ENCODE measurements at places on chromosomes 2 and 18.

DNA sequence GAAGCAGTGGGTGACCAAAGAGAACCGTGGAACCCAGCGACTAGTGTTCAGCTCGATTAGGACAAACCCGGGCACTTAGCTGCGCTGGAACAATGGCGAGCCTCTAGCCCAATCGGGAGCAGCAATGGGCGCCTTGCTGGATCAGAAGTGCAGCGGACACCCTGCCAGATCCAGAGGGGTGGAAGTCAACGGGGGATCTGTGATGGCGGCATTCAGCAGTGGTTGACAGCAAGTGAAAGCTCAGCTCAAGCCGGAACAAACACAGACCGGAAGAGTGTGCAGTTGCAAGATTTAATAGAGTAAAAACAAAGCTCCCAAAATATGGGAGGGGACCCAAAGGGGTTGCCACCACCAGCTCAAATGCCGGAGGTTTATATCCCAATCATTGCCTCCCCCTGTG lies 478.7 kb upstream of the REG3G start:
- DNase-seq = no peak

DNA sequence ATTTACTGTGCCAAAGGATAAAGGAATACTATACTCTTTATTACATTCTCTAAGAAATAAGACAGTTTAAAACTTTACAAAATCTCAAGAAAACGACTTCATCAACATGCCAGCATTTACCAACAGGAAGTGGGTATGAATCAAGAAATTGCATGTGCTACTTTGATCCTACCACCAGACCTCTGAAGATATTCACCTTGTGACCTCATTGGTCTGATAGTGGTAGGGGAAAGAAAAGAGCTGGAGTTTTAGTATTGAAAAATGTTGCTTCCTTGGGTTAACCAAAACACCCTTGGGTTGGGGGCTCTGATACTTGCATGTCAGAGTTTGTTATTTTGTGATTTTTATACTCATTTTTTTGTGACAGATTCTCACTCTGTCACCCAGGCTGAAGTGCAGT lies 84.1 kb upstream of the LPIN2 start:
- no peak for DNase-seq

DNA sequence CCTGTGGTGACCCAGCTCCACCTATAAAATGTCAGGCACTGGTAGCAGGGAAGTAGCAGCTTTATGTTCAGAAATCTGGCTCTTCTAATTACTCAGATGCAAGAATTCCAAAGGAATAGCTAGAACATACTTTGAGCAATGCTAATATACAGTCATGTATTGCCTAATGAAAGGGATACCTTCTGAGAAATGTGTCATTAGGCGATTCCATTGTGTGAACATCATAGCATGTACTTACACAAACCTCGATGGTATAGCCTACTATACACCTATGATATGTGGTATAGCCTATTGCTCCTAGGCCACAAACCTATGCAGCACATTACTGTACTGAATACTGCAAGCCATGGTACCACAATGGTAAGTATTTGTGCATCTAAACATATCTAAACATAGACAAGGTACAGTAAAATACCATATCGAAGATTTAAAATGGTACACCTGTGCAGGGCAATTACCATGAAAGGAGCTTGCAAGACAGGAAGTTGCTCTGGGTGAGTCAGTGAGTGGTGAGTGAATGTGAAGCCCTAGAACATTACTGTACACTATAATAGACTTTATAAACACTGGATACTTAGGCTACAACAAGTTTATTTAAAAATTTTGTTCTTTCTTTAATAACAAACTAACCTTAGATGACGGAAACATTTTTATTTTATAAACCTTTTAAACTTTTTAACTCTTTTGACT lies 50.3 kb upstream of the ETAA1 start:
- DNase-seq = no peak

DNA sequence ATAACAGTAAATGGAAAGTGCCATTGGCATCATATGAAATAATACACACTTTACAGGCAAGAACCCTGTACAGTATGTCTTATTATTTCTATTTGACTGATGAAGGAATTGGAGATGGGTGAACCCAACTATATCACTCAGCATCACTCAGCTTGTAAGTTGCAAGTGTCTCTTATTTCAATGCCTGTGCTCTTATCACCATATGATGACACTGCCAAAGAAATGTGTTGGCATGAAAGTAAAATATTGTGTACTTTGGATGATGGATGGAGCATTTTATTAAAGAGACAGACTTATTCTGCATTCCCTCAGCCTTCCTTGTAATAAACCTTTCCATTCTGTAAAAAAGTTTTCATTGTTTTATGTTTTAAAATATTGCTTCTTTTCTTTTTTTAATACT lies 927.5 kb upstream of the VRK2 start:
- no peak for DNase-seq

DNA sequence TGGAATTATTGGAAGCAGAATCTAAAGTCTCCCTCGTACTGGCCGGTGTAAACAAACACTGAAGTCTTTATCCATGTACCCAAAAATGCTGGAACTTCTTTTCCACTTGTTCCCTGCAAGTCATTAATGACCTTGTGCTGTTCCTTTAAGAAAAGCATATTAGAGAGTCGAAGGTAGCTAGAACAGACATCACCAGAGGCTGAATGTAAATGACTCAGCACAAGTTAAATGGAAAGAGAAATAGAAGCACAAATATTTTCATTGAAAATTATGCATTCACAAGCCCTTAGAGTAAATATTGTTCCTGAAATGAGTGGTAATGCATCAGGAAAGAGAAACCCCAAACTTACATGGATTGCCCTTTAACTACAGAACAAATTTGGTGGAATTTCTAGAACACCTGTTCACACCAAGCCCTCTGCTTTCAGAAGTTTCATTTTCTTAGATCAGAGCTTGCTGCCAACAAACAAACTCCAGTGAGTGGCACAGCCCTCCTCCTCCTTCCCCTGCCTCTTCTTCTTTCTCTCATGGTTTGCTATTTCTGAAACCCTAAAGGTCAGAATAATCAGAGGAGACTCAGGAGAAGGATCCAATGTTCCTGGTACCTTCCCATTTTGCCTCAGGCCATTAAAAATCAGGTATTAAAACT lies 264.3 kb downstream of the TXNL1 start:
- peak; percentile 9 for DNase-seq

DNA sequence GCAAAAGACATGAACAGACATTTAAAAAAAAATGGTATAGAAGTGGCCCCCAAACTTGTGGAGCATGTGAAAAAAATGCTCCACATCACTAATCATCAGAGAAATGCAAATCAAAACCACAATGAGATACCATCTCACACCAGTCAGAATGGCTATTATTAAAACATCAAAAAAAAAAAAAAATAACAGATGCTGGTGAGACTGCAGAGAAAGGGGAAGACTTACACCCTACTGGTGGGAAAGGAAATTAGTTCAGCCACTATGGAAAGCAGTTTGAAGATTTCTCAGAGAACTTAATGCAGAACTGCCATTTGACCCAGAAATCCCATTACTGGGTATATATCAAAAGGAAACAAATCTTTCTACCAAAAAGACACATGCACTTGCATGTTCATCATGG lies 164.8 kb downstream of the RIT2 start:
- no peak for DNase-seq

DNA sequence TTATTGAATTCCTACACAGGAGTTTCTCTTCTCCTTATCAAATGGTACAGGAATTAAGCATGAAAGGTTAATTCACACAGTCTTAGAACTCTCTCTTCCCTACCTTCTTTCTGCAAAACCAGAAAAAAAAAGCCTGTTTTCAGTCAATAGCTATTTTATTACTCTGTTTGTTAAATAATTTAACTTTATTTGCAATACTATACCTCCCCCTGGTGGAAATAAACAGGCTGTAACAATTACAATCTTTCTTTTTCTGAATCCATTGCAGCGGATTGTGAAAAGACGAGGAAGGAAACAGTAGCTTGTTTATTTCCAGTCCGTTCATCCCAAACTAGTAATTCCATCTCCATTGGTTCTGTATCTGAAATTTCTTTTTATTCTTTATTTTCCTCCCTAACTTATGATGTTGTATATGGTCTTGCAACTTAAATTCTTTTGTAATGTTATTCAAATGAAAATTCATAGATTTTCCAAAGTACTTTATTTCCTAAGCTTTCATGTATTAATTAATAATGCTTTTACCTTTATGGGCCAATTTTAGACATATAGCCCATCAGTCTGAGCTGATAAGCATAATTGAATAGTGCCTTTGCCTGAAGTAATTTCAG lies 165.2 kb downstream of the SH3BP4 start:
- peak; percentile 64 for DNase-seq

DNA sequence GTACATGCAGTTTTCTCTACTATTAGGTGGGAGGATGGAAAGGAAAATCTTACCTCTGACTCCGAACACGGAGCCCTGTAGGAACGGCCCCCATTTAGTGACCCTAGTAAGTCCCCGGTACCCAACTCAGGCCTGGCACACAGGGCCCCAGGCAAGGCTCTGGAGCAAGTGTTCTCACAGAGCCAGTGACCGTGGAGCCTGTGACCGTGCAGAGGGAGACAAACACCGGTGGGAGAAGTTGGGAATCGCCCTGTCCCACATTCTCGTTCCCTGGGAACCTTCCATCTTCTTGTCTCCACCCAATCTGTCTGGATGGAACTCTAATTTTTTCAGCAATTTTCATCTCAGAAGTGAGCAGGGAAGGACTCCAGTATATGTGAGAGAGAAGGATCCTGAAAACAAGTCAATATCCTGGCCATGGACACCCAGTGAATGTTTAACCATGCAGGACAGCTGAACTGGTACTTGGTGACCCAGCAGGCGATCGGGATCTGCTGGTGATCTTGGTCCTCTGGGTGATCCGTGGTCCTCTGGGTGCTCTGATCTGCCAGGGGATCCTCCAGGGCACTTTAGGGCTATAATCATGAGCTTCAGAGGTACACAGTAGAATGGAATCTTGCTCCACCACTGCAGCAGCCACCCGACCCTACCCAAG lies 348.6 kb upstream of the ID2 start:
- no peak for DNase-seq

GRCh38 chr2:201262718-201263117 lies 2.4 kb downstream of the CASP8 start:
- no peak for DNase-seq

DNA sequence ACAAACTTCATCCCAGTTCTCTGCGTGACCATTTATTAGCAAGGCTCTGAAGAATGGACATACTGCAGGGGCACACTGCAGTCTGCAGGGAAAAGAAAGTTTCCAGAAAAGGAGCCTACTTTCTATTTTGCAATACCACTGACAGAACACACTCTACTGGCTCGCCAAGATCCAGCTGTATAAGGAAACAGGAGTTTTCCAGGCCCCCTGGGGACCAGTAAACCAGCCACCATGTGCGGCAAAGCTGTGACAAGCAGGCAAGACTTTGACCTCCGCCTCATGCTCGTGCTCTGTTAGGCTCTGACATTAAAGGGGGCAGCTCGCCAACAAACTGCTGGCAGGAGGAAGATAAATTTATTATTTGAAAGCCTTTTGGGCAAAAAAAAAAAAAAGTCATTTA lies 67.3 kb downstream of the CCBE1 start:
- no peak for DNase-seq

DNA sequence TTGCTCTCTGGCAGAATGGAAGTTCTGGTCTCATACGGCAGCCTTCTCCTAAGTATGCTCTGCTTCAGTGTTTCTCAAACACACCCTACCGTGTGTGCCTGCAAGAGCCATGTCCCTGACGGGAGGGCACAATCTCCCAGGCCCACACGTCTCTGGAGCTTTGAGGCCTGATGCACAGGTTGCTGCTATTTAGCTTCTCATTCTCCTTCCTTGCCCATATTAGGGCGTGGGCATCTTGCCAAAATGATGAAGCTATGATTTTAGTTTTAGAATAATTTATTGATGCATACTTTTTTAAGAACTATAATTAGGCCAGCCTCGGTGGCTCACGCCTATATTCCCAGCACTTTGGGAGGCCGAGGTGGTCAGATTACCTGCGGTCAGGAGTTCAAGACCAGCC lies 107.9 kb downstream of the RNF144A start:
- no peak for DNase-seq

DNA sequence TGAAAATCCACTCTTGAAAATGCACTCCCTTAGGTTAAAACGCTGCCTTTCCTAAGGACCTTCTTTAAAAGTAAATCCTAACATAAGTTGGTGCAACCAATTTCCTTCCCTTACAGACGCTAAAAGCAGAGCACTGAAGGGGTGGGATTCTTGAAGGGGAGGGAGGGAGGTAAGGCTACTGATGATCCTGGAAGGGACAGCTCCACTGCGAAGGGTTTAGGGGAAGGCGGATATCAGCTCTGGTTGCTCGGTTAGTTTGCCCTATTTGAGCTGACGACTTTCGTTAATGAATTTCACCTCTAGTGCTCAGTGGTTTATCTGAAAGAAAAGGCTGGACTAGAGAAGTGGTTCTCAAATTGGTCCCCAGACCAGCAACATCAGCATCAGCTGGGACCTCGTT lies 49.7 kb upstream of the SIGLEC15 start:
- no peak for DNase-seq

DNA sequence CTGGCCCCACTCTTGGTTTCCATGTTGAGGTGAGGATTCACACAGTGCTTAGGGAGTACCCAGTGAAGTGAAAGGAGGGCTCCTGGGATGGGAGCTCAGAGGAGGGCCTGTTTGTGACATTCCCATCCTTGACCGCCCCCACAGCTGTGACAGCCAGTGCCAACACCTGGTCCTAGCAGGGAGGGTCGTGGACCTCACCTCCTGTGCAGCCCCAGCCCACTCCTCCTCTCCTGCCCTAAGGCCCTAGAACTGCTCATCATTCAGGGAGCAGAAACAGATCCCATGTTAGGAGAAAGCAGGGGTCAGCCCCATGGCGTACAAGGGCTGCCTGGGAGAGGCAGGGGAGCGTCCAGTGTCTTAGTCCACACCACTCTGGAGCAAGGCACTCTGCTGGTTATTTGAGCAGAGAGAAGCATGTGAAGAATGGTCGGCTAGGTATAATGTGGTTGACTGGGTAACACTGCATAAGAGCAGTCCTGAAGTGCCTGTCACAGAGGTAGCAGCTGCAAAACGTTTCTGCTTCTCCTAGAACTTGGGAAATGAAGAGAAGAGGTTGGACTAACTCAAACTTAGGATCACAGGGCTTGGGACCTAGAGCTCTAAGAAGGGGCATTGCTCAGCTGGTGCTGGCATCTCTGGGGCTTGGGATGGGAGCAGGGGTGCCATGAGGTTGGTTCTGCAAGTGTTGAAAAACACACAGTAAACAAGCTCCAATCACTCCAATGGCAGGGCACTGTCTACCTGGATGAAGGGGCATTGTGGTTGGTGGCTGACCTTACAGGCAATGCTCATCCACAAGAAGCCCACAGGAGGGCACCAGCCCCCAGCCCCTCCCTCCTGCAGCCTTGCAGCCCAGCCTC lies 55.6 kb downstream of the FAM168B start:
- no peak for DNase-seq

- DNase-seq = no peak
Measured at GRCh38 chr2:203719456-203720410, 13.3 kb downstream of the CD28 start.

DNA sequence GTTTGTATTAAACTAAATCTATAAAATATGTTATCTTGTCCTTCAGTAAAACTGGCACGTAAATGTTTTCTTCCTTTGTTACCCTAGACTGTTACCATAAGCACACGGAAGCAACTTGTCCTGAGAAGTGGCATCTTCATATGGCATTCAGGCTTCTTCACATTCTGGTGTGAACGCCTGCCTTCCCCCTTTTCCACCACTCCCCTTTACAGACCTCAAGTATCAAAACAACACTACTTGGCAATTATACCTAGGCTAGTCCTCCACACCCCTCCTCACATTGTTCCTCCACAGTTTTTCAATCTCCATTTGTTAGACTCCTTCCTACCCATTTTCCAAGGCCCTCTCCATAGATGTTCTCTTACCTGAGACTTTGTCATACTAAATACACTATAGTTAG lies 2.9 kb downstream of the MEX3C start:
- no peak for DNase-seq

- no peak for DNase-seq
Measured at GRCh38 chr18:44452346-44452745, 228.3 kb upstream of the SETBP1 start.

Measured in LoVo (cell line).